AG08396 (cell line): ENCODE measurements at places on chromosomes 13 and 19.

DNA sequence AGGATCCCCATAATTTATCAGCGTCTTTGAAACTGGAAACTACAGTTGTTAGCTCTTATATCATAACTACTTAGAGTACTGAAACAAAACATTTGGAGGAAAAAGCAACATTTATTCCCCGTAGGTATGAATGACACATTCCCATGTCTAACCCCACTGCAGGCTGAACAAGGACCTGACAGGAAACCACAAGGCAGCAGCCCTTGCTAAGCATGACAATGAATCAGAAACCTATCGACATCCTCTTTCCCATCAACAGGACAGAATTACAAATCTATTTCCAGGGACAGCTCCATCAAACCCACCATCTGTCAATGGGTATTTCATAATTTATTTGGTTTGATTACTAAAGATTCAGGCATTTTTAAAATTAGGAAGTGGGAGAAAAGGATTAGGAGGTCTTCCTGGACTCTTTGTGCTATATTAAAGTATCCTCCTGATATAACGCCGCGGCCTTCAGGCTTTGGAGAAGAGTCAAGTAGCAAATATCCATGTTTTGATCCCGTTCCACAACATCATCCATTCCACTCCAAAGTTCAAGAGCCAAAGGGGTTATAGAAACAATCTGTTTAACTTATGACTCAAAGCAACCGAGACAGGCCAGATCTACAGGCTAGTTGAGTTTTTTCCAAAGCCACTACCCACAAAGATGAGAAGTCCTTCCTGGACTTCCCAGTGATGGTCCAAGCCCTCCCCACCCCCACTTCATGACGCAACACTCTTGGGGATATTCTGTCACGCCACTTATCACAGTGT, 51.1 kb downstream of the FAM216B start:
- DNase-seq, result peak; percentile 51

DNA sequence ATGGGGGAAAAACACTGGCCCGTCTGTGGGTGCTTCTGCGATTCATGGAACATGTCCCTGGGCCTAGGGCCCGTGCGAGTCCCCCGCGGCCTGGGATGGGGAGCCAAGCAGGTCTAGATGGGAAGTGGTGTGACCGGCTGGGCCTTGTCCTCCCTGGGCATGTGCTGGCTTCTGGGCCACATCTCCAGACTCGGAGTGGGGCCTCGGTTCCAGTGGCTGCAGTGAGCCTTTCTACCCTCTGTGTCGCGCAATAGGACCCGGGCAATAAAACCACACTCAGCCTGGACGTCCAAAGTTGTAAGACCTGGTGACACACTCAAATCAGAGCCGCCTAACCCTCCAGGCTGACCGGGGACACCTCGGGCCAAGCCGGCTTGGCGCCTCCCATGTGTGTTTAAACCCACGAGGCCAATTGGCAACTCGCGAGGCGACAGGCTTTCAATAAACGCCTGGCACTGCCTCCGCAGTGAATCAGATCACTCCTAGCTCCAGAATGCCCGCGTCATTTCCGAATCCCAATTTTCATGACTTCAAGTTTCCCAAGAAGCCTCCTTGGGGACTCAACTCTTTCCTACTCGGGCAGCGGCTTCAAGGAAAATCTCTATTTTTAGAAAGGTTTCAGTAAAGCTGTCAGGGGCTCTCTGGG, 57.3 kb downstream of the KLF2 start:
- DNase-seq, result peak; percentile 61

GRCh38 chr19:52216401-52216800, 26.5 kb downstream of the PPP2R1A start:
- DNase-seq, result no peak

DNA sequence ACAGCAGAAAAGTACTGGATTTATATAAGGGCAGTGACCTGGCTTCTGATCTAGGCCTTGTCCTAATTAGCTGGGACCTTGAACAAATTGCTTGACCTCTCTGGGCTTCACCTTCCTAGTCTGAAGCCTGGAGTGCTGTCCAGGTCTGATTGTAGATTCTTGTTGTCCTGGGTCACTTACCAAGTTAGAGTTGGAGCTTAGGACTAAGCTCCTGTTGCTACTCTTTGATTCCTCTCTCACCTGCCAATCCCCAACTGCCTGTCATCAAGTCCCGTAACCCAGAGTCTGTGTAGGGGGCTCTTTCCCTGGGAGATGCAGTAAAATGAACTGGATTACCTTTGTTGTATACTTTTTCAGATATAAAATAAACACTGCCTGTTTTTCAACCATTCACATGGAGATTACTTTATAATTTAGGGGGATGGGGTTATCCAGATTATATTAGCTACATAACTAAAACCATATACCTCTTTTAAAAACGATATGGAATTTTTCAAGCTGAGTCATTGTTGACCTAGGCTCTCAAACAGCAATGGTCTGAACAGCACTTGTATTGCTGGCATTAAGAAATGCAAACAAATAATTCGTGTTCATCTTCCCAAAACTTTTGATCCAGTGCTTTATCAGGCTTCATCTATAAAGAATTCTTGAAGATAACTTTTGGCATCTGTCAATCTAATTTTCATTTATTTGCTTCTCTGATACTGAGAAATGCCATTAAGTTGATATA, 5.8 kb downstream of the ARHGAP35 start:
- no peak for DNase-seq

GRCh38 chr13:40671956-40672764, 5.7 kb upstream of the FOXO1 start:
- peak; percentile 42 for DNase-seq

DNA sequence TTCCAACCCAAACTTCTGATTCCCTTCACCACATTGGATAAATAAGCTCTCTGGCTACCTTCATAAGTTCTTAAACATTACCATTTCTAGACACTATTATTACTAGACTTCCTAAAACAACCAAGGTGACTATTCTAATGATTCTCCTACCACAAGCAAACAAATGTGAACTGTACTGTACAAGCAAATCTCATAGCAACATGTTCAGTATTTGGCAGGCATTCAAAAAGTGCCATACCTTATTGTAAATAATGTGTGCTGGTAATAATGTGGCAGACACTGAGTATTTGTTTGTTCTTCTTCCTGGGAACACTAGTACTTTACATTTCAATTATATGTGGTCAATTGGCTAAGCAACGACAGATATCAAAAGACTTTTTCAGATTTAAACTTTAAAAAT, 986.0 kb upstream of the SPRY2 start:
- DNase-seq, result no peak

DNA sequence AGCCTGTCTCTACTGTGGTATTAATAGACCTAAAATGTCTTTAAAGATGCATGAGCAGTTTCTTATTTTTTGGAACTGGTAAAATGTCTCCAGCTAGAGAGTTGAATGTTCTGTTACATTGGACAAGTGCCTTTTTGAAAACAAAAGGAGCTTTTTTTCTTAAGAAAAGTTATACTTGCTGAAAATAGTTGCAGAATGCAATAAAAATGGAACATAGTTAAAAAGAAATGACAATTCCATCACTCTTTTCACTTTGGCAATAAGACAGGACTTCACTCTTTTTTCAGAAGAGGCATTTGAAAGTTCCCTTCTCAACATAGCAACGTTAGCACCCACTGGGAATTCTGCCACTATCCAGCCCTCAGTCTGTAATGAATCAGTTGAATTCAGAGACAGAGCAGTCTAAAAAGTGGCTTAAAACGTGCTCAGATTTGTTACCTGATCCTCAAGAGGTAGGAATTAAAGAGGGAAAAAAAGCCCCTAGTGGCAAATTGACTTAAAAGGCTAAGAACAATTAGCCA, 10.1 kb downstream of the RGCC start:
- no peak for DNase-seq

- DNase-seq, result peak; percentile 80
These were observed 17.3 kb downstream of the SBK2 start for GRCh38 chr19:55519451-55520311.

GRCh38 chr13:112067116-112067741, at the start of gene SOX1:
SOX1 (plus strand) TSS chr13:112067149; CDS start chr13:112067659, 510 bp downstream.
- no peak for DNase-seq

DNA sequence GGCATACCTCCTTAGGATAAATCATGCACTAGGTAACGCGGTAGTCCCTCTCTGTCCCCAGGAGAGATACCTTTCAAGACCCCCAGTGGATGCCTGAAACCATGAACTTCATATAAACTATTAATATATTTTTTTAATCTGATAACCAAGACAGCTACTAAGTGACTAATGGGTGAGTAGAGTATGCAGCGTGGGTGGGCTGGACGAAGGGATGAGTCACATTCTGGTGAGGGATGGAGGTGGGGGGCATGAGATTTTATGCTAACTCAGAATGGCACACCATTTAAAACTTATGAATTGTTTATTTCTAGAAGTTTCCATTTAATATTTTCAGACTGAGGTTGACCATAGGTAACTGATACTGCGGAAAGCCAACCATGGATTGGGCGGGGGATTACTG, 46.2 kb downstream of the CDK8 start:
- peak; percentile 19 for DNase-seq

DNA sequence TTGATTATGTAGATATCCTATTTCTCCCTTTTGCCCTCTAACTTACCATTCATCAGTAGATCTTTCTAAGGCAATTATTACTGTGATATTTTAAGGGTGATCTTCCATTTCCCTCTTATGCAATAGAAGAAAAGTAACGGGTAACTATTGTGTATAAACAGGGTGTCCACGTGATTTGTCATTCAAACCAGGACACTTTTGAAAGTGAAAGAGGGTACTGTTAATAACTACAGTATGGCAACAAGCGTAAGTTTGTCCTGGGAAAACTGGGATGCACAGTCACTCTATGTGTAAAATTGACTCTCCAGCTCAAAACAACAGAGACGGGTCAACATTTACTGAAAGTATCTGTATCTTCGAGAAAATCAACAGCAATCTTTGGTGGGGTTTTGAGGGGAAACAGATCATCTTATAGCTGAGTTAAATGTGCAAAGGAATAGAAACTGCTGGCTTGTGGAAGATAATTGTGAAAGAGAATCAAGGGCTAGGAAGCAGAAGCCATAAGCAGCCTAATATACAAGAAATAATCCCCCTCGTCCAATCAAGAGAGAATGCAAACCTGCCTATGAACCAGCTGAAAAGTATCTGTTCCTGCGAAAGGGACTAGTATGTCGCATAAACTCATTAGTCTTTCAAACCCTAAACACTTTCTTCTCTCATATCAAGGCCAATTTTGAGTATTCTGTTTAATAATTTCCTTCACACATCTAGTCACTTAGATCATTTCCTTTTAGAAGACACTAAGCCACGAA, 126.7 kb downstream of the FOXO1 start:
- no peak for DNase-seq

- no peak for DNase-seq
These were observed 6.0 kb downstream of the STK24 start for GRCh38 chr13:98570929-98571372.

DNA sequence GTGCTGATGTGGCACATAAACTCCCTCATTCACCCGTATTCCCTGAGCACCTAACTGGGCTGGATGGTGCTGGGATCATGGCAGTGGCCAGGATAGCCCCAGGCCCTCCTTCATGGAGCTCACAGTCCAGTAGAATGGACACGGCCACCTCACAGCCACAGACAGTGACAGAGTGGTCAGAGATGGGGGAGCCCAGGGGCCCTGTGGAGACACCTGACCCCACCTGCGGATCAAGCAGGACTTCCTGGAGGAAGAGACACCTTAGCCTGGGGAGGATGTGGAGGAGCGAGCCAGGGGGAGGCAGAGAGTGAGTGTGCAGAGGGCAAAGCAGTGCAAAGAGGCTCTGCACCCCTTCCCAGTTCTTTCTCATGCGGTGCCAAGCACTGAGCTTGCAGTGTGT, 21.1 kb upstream of the OVOL3 start:
- no peak for DNase-seq

DNA sequence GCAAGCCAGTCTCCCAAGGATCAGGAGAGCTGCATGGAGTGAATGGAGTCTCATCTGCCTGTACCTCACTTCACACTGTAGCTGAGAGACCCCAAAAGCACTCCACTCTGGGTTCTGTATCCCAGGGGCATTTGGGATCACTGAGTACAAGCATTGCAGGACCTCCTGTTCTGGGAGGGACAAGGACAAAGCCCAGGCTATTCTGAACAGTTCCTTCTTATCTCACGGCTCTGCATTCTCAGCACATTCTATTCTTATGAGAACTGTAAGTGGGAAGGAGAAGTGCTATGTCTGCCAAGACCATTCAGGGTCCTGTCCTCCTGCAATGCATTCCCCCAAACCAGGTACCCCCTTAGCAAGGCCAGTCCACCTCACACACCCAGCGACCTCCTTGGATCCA, 42.8 kb downstream of the RNF6 start:
- DNase-seq, result no peak

DNA sequence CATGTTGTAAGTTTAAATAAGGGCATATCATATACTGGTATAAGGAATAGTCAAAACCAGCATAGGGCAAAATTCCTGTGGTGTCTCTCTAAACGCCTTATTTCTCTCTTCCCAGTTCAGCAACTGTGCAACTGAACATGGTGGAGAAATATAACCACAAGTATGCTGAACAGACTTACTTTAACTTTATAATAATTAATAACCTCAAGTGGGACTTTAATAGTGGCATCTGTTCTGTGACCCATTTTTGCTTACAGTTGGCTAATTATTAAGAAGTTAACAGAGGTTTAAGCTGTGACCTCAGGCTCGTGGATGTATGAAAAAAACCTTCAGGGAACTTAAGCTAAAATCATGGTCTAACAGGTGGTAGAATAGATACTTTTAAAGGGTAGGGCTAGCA, 54.3 kb downstream of the MICU2 start:
- no peak for DNase-seq

GRCh38 chr13:50244713-50245574, 229.7 kb downstream of the KCNRG start:
- peak; percentile 65 for DNase-seq

DNA sequence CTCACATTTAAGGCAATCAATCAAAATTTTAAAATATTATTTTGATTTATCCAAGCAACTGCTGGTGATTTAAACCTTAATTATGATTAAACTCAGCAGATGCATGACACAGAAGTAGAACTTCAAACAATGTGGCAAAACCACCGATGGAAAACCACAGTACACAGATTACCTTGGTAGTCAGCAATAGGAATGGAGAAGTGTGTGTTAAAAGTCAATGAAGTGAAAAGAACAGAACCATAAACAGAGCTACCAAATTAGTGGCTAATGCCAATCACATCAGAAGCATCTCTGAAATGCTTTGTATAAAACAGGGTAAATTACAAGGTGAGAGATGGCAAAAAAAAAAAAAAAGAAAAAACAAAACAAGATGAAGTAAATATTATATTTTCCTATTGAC, 31.2 kb downstream of the KATNAL1 start:
- DNase-seq, result no peak

DNA sequence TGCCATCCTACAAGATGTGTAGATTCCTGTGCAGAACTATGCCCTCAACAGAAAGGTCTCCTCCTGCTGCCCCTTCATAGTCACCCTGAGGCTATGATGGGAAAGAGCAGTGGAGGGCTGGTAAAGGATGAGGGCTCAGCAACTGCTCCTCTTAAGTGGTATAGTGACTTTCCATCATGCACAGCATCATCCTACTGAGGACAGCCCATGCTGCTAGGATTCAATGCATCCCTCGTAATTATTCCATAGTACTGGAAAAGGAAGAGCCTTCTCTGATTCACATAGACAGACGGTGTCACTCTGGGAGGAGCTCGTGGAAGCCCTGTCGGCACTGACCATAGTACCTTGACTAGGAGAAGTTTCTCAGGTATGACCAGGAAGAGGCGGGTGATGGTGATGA, 47.6 kb upstream of the IRS2 start:
- DNase-seq, result no peak
